ENCODE measurements at places on chromosomes 7 and 10.

GRCh38 chr7:120567204-120567603, 290.7 kb downstream of the TSPAN12 start:
- no peak for DNase-seq

DNA sequence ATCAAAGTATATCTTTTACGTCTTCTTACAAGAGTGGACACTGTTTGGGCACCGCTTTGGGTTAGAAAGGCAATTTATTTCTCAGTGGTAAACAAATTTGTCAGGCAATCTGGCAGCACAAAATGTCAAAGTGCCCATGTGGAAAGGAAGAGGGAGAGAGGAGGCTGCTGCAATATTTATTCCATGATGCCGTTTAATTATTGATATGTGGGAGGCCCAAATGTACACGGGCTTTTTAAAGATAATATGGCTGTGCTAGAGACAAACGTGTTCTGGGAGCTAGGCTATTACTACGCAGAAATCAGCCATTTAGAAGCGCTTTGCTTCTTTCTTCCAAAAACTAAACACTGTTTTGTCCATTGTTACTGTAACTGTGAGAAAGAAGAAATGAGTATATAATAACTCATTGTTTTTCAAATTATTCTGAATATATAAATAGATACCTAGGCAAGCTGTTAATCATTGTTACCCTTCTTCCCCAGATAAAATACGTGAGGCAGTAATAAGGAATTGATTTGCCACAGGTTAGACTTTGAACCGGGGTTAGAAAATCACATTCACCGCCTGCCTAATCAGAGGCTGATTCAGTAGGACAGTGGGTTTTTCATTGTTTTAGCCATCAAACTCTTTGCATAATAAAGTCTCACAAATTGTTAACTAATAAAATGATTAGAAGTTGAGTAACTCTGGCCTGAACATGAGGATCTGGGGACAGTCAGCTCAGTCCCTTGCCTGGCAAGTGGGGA, 116.5 kb upstream of the FRMD4A start:
- no peak for DNase-seq

- no peak for DNase-seq
These were observed 84.5 kb downstream of the PIP4K2A start for GRCh38 chr10:22629852-22630233.

DNA sequence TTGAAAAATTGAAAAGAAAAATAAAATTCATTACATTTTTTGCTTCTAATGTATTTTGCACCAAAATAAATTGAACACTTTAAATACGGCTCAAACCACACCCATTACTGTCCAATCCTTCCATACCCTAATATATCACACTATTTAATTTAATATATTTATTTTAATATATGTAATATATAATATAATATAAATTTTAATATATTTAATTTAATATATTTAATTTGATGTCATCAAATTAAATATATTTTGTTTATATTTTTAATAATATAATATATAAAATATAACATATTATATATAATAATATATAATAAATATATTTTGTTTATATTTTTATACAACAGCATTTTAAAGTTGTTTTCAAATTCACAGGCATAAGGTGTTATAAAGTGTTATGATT, 15.7 kb upstream of the POU6F2 start:
- DNase-seq: no peak

DNA sequence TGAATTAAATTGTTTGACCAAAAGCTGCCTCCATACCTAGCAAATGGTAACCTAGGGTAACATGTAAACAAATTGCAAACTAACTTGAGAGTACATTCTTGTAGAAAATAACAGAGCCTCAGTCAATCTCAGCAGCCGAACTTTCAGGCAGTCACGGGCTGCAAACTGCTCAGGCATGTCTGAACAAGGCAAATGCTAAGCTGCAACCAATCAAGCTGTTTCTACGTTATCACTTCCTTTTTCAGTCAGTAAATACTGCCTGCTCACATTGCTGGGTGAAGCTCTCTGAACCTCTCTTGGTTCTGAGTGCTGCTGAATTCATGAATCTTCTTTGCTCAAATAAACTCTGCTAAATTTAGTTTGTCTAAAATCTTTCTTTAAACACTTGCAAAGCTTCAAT, 1212.4 kb downstream of the SORCS1 start:
- no peak for DNase-seq

DNA sequence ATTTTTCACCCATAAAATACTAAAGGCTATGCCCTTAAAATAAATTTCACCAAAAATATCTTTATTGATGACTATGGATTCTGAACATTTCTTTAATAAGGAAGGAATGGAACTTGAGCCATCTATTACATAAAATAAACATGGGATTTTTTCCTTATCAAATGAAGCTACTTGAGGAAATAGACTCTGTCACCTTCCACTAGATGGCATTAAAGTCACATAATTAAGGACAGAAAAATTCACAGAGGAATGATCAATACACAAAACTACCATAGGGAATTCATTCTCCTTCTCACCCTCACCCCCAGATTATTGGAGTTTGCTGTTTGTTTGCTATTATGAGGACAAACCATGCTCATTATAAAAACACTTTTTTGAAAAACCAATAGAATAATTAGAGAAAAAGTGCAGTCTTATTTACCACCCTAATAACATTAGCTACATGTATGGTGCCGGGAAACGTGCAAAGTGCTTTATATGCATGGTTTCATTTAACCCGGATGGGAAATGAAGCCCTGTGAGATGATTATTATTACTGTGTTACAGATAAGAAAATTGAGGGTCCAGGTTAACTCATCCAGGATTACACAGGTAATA, 21.1 kb upstream of the FOXI2 start:
- DNase-seq: peak; percentile 20

DNA sequence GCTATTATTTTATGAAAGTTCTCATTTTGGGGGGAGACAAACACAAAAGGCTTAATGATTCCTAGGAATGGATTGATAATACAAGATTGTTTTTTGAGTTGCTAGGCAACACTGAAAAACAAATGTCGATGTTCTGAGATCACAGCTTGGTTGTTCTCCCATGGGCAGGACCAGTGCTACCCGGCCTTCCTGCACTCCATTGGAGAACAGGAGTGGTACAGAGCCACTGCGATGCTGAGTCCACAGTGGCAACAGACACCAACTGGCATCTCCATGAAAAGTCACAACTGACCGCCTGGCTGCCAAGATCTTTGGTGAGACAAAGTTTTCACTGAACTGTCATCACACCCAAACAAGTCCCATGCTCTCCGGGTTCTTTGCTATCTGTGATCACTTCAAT, 68.9 kb upstream of the NMT2 start:
- no peak for DNase-seq

DNA sequence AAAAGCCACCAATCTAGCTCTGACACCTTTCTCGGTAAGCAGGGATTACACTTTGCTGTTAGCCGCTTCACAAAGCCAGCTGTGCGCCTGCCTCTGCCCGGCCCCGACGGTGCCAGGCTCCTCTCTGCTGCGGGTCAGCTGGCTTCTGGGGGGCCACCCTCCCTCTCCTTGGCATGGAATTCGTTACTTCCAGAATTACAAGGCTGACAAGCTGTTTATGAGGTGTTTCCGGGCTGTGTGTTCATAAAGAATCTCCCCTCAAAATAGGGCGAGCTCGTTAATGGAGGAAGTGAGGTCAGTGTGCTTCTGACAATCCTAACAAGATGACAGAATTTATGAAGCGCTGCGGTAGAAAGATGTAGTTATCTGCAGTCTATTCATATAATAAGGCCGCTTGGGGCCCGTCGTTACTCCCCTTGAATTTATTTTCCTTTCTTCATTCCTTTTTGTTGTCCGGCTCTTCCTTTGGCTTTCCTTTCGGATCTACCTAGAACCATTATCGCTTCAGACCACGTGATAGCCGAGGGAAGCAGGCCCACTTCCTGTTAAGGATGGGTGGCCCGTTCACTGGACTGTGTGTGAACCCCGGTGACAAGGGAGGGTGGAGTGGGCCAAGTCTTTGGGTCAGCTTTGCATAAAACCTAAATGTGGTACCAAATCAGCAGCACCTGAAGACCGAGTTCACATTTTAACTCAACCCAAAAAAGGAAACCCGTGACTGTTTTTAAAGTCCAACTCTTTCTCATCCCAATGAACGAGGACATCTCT, 273.0 kb upstream of the YAE1 start:
- DNase-seq: no peak

- DNase-seq: no peak
These were observed 46.4 kb upstream of the DPYSL4 start for GRCh38 chr10:132140167-132140925.

DNA sequence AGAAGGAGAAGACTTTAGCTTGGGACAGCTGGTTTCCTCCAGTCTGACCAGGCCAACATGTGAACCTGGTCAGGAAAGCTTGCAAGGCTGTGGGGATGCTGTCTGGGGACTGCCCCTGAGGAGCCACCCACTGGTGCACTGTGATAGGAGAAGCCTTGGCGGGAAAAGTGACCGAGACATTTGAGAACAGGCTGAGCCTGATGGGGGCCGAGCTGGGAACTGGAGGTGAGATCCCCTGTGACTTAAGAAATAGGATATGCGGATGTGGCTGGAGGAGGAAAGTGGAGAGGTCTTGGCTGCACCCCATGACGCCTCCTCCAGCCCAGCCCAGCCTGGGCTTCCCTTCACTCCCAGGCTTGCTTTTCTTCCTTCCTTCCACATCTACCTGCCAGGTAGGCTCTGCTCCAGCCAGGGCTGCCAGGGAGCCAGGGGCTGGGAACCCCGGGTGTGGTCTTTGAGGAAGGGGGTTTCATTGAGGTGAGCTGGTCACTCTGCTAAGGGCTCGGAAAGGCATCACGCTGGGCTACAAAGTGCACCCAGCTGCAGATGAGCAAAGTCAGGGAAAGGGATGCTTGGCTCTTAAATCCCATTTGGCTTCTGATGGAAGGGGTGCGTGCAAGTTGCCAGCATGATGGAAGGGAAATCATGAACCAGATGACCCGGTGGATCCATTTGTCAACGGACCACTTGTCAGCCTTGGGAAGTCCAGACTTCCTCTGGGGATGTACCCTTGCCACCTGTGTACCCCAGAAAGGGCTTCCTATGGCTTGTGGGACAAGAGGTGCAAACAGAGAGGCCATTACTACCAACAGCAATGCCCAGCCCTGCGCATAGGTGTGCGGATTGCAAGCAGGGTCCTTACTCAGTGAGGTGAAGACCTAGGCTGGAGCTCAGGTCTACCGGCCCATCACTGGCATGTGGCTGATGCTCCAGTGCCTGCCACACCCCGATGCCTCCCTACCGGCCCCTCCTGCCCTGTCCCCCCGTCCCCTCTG, 66.3 kb downstream of the C10orf143 start:
- no peak for DNase-seq

- no peak for DNase-seq
These were observed 25.2 kb downstream of the NUP42 start for GRCh38 chr7:23207021-23207420.

DNA sequence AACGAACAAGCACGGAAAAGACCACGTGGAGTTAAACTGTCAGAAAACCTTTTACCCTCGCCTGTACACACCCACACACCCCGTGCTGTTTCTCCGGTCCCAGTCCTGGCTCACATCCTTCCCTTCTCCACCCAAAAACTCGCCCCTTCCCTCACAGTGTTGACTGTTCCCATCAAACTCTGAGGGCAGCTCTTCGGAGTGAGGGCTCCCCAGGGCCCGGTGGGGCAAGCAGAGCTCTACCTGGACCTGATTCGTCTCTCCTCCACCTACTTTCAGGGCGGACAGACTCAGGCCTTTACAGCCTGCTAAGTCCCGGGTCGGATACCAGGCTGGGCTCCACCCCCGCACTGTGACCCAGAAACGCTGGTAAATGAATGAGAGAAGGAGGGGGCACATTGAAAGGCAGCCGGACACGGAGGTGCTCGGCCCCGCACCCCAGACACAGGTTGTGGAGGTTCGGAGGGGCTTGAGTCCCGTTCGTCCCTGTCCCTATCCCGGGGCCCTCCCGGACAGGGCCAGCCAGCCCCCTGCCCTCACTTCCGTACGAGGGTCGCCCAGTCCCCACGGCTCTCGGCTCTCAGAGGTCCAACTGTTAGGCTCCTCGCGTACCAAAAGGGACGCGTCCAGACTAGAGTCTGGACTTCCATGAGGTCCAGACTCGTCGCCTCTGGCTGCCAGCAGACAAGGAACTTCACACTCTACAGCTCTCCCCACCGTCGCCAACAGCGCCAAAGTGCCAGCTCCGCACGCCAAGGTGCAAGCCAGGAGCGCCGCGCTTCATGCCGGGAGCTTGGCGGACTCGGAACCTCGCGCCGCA, 31.7 kb upstream of the ASL start:
- DNase-seq: peak; percentile 20

- DNase-seq: no peak
These were observed 998.3 kb downstream of the GATA3 start for GRCh38 chr10:9052767-9053166.

- DNase-seq: no peak
These were observed 74.5 kb downstream of the DGKI start for GRCh38 chr7:137772316-137772715.

GRCh38 chr10:15370856-15371701, at the start of gene FAM171A1:
Gene FAM171A1, minus strand, starts transcription at chr10:15371289. Its CDS starts 237 bp downstream, at chr10:15371052.
- DNase-seq: peak; percentile 44

GRCh38 chr10:96756111-96756903, 36.0 kb upstream of the PIK3AP1 start:
- DNase-seq: no peak

DNA sequence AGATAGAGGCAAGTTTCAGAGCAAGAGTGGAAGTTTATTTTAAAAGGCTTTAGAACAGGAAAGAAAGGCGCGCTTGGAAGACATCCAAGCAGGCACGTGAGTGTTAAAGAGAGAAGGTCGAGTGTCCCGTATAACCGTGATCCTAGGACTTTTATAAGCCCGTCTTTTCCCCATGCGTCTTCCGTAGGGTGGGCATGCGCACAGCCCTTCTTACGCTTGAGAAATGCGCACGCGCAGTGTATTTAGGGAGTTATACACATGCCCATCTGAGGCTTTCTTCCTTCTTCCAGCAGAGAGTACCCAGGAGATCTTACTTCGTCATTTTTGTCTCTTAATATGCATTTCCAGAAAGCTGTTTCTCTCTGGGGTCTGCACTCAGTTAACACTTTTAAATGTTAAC, 52.4 kb downstream of the CALD1 start:
- DNase-seq: no peak

- peak; percentile 30 for DNase-seq
These were observed 57.6 kb upstream of the ANTXRL start for GRCh38 chr10:46229144-46229563.

DNA sequence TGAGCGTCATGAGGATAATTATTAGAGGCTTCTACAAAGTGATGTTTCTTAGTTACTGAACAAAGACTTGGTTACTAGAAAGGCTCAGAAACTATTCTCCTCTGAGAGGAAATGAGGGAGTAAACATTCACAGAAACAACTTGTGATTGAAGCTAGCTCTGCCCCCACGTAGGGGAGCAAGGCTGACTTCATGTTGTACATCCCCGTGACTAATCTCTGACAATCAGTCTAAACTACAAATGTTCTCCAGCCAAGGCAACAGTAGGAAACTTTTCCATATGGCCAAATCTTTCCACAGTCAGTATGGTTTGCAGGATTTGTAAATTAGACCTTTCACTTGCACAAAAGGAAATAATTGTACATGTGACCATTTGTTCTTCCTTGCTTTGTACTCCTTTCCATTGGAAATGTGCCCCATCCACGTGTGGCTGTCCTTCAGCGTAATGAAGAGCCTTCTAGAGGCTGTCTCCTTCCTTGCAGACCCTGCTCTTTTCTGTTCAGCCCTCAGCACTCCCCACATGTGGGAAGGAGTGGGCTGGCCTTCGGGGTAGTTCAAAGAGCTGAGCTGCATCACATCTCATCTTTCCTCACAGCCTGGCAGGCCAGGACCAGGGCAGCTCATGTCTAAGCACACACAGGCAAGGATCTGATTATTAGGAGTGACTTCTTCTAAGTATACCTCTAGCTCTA, 93.5 kb downstream of the PCGF5 start:
- no peak for DNase-seq

GRCh38 chr10:44393051-44393630, 8.2 kb upstream of the CXCL12 start:
- DNase-seq: no peak
